ENCODE measurements at places on chromosomes 1 and 21.

DNA sequence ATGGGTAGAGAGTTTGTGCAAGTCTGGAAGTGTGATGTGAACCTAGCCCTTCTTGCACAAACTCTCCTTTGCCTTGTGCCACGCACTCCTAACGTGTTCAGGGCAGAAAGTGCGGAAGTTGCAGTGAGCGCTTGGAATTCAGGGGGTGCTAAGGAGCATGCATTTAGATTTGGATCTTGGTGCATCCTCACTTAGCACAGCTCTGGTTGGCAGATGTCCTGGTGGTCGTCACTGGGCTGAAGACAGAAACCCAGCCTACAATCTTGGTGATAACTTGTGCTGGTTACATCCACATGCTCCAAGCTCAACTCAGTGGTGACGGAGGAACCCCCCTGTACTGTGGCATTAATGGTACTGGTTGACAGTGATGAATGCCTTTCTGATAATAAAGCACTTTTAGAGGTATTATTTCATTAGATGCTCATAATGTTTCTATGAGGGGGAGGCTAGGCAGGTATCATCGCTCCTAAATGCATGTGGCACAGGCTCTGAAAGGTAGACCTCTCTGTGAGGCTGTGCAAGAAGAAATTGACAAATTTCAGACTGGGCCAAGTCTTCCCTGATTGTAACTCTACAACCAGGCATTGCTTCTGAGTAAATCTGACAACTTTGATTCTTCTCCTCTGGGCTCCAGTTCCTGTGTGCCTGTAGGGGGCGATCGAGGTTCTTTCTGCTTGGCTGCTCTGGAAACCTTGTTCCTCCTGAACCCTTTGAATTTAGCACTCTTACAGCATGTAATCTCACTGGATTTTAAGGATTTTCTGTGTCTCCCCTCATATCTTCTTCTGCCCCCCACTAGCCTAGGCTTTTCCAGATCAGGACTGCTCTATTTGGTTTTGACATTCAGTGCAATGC lies 40.6 kb downstream of the MAPKAPK2 start:
- peak; percentile 81 for DNase-seq

DNA sequence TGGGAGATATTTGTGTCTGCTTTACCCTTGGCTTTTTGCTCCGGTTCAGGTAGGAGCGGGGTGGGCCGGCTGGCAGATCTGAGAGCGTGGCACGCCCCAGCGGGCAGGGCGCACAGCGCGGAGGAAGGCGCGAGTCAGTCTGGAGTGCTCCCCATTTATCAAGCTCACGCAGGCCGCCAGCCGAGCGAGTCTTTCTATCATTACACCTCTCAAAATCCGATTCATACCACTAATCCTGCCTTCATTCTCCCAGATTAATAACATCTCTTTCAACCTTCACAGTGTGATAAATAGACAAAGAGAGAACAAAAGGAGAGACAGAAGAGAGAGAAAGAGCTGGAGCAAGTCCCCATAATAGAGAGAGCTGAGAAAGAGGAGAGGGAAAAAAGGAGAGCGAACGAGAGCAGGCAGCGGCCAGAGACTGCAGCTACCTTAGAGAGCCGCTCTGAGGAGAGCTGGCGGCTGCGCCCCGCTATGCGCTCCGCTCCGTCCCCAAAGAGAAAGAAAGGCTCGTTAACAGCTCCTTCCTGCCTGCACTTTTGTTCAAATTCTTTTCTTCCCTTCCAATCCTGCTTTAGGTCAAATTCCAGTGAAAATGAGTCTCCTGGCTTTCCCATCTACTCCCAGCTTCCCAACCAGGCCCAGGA lies 48.0 kb downstream of the DMAP1 start:
- no peak for DNase-seq

DNA sequence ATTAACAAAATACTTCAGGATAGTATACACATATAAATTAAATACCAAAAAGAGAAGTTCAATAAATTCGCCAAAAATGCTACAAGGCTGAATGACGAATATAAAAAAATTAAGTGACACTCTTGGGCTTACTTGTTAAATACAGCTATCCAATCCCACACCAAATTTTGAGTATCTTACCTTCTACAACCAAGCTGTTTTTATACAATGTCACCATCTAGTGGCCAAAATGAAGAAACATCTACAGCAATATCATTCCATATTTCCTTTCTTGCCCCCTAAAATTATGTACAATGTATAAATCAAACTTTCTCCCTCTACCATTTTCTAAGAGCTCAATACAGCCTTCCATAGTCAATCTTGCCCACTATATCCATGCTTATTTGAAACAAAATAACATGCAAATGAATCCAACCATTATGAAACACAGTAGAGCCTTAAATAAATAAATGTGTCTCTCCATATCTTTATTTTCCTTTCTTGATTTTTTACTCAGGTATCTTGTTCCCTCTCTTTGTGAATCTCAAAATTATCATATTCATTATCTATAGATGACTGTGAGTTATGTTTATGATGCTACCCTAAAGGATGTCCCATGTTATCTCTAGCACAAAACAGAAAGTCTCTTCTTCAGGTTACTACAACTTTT lies 86.3 kb downstream of the ACBD6 start:
- peak; percentile 71 for DNase-seq

DNA sequence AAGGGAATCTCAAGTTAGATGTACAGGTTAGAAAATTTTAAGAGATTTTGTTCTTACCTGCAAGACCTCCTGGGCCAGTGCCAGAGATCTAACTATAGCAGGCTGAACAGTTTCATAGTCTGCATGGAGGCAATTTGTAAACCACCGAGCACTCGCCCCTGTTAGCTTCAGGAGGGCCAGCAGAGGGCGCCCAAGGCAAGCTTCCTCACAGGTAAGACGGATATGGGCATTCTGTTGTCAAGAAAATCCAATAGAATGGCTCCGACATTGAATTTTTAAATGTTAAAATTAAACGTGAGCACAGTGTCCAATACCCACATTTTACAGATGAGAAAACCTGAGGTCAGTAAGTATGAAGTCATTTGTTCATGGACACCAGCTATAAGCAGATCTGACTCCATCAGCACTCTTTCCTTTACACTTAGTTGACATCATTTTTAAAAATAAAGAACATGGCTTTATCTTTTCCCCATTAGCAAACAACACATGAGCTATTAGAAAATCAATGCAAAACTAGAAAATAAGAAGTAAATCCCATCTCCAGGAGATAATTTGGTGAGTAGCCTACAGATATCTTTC lies 2.2 kb downstream of the REG4 start:
- DNase-seq = peak; percentile 87

- no peak for DNase-seq
These were observed 203.0 kb downstream of the TGFB2 start for GRCh38 chr1:218547957-218548730.

GRCh38 chr1:174359454-174359805 lies 88.3 kb upstream of the GPR52 start:
- DNase-seq = no peak

GRCh38 chr1:67020304-67020703 lies 33.6 kb downstream of the SLC35D1 start:
- DNase-seq = no peak

Data from hematopoietic multipotent progenitor cell treated with erythropoietin and hydrocortisone succinate and interleukin-3 and kit ligand, for 6 days (in vitro differentiated cells).